ENCODE measurements at places on chromosomes 4 and X.

- DNase-seq, result no peak
Measured at GRCh38 chrX:153766871-153767673, 3.0 kb downstream of the PLXNB3 start.

- no peak for DNase-seq
Measured at GRCh38 chrX:70470850-70471289, 26.2 kb downstream of the DLG3 start.

DNA sequence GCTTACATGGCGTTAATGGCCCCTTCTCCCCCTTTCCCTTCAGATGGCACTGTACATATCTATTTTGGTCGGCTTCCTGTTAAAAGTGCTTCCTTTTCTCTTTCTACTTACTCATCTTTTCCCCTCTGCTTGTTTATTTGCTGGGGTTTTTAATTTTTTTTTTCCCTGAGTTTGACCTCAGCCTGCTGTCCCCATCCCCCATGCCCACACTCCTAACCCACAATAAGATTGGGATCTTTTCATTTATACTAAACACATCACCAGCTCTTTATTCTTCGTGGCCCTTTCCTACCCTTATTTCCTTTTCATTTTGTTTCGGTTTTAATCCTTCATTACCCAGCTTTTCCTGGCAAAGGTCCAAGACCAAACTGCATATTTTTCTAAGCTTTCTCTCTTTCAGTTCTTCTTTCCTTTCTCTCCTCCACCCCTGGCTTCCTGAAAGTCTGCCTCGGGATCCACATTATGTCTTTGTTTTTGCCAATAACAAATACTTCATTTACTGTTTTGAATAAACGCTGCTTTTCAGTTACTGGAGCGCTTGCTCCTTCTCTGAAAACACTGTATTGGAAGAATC, 152.0 kb upstream of the USP9X start:
- DNase-seq, result peak; percentile 71

GRCh38 chr4:54961357-54961975, 163.9 kb downstream of the KDR start:
- DNase-seq, result peak; percentile 49

GRCh38 chr4:103773691-103774231, 54.0 kb upstream of the TACR3 start:
- DNase-seq, result no peak

GRCh38 chr4:121651597-121651996, 45.2 kb downstream of the ANXA5 start:
- DNase-seq, result no peak

GRCh38 chrX:133287860-133288259, 69.7 kb upstream of the TFDP3 start:
- no peak for DNase-seq

DNA sequence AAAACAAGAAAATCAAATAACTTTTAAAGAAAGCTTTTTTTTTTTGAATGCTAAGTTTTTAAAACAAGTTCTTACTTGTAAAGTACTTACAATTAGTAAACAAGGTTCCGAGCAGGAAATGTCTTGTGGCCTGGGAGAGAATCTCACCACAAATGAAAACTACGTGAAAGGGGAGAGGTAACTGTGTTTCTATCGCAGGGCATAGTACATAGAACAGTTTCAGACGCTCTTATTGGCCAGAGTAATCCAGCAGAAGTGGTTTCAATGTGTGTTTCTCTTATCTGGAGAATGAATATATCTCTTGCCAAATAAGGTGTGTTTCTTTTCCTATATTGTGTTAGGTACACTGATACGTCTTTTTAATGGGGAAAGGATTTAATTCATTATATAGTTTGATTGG, at the start of gene PLAC8:
PLAC8 (minus strand) TSS at position 154 of the 400 bp plus-strand sequence. CDS start 6,808 bp downstream, outside the sequence.
- DNase-seq, result peak; percentile 63

- no peak for DNase-seq
Measured at GRCh38 chr4:147968641-147969040, 236.8 kb downstream of the ARHGAP10 start.

Measured in hematopoietic multipotent progenitor cell treated with erythropoietin and hydrocortisone succinate and interleukin-3 and kit ligand, for 8 days (in vitro differentiated cells).